ENCODE measurements at places on chromosomes 13 and 19.

GRCh38 chr19:14505488-14506239 lies 9.7 kb upstream of the GIPC1 start:
- DNase-seq, result peak; percentile 86

GRCh38 chr19:35164418-35164817 lies 9.9 kb downstream of the FXYD5 start:
- DNase-seq, result no peak

DNA sequence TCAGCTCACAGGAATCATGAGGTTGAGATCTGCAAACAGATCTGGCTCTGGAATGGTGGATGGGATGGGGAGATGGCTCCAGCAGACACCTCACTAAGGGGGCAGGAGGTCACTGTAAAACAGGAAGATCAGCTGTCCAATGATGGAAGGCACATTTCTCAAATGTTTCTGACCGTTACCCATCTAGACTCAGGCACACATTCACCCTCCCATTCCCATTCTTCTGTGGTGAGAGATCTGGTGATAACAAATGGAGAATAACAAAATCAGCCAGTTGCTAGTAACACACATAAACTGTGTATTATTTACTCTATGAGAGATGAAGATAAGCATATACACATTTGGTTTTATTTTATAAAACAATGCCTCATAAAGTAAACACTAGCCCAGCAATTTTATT lies 235.9 kb downstream of the TSHZ3 start:
- DNase-seq, result no peak

DNA sequence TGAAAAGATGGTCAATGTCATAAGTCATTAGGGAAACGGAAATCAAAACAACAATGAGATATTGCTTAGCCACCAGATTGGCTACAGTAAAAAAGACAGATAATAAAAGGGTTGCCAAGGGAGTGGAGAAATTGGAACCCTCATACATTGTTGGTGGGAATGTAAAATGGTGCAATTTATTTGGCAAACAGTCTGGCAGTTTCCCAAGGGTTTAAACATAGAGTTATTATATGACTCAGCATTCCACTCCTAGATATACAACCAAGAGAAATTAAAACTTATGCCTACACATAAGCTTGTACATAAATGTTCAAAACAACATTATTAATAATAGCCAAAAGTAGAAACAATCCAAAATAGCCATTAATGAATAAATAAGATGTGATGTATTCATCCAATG lies 9.9 kb upstream of the ZNF227 start:
- no peak for DNase-seq

DNA sequence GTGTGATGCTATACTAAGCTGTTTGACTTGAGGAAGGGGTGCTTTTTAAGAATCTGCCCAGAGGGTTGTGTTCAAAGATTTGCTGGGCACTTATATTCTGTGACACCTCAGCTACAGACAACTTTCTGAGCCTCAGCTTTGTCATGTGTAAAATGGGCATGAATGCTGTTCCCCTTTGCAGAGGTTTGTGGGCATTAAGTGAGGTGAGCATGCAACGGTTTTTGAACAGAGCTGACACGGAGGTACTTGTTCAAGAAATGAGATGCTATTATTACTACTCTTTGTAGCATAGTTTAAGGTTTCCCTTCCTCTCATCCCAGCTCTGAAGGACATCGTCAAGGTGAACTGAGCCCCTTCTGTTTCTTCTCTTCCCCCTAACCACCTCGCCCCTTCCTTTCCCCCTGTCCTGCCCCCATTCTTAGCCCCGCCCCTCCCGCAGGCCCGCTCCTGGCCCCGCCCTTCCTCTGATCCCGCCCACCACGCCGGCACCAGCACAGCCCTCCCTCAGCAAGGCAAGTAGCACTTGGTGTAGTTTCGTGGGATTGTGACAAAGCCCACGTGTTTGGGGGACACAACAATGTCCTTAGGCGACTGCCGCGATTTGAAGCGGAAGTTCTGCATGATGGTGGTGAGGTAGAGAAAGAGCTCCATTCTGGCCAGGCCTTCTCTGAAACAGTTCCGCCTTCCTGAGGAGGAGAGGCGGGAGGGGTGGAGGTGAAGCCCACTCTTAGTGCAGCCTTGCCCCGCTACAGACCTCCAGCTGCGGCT lies 26.1 kb upstream of the CYP2A7 start:
- DNase-seq, result no peak

DNA sequence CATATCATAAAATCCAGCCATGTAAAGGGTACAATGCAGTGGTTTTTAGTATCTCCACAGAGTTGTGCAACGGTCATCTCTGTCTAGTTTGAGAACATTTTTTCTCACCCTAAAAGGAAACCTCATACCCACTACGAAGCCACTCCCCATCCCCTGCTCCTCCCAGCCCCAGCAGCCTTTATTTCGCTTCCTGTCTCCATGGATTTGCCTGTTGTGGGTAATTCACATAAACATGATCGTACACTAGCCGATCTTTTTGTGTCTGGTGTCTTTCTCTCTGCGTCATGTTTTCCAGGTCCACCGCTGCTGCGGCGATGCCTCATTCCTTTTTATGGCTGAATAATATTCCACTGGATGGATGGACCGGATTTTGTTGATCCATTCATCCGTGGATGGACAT lies 28.6 kb downstream of the BICRA start:
- no peak for DNase-seq

- no peak for DNase-seq
Measured at GRCh38 chr19:45171211-45171623, 6.8 kb downstream of the TRAPPC6A start.

DNA sequence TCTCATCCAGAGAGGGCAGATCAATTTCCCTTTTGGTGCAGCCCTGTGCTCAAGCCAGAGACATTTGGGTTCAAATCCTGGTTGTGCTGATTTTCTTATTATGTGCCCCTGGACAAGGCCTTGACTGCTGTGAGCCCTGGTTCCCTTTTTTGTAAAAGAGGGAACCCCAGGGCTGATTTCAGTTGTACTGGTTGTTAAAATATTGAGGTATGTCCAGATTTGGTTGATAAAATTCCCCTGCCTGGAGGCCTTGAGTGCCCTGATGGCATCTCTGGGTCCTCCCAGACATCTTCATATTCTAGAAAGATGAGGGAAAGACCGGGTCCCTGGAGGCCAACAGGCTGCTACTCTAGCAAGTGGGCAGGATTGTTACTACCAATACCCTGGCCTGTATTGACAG lies 14.4 kb upstream of the PLAUR start:
- no peak for DNase-seq
